ENCODE measurements at places on chromosomes 6 and 20. TPM values are rescaled to one million over a fixed set of nuclear protein-coding genes. Genes with fewer than 3 reads are reported as not detected.

GRCh38 chr6:36793913-36794712 lies 45.1 kb downstream of the CPNE5 start:
- DNase-seq, result peak; percentile 20

DNA sequence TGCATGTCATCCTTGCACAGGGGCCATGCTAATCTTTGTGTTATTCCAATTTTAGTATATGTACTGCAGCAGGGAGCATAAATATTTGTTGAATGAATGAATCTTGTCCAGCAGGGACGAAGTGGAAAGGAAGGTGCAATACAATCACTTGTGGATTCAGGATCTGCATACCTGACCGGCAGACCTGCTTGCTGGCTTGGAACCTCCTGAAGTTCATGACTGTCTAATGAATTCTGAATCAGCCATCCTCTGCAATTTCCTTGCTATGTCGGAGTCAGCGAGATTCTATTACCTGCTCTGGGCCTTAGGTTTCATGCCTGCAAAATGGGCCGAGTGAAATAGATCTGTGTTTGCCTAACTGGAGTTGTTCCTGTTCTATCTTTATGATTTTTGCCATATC lies 17.4 kb upstream of the NCOA3 start:
- no peak for DNase-seq

GRCh38 chr20:41992481-41992880 lies 374.3 kb upstream of the CHD6 start:
- no peak for DNase-seq

DNA sequence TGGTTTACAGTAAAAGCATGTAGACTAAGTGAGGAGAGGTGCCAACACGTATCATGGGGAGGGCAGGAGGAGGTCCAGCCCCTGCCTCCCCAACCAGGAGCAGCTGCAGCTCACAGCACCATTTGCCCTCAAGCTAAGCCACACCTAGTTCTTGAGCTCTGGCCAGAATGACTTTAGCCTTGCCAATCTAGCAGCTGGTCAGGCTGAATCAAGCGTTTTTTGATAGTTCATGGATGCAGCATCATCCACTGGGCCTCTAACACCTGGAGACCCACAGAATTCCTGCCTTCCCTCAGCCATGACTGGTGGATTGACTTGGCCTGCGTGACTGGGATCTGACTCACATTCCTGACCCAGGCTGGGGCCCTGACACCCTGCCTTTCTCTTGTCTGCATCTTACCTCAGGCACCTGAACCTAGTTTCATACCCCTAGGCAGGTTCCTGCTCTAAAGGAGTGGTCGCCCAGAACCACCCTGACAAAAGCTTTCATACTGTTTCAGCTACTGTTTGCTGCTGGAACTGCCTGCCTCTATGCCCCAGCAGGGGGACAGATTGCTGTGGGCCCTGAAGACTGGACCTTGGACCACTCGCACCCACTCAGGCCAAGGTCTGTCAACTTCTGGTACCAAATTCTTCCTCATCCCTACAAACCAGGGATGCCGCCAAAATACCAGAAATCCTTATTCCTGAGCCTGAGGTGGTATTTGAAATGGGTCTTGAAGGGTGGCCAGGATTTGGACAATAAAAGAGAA lies 122.3 kb downstream of the QRSL1 start:
- peak; percentile 68 for DNase-seq

- no peak for DNase-seq
These were observed 22.7 kb downstream of the RCAN2 start for GRCh38 chr6:46468403-46469010.

DNA sequence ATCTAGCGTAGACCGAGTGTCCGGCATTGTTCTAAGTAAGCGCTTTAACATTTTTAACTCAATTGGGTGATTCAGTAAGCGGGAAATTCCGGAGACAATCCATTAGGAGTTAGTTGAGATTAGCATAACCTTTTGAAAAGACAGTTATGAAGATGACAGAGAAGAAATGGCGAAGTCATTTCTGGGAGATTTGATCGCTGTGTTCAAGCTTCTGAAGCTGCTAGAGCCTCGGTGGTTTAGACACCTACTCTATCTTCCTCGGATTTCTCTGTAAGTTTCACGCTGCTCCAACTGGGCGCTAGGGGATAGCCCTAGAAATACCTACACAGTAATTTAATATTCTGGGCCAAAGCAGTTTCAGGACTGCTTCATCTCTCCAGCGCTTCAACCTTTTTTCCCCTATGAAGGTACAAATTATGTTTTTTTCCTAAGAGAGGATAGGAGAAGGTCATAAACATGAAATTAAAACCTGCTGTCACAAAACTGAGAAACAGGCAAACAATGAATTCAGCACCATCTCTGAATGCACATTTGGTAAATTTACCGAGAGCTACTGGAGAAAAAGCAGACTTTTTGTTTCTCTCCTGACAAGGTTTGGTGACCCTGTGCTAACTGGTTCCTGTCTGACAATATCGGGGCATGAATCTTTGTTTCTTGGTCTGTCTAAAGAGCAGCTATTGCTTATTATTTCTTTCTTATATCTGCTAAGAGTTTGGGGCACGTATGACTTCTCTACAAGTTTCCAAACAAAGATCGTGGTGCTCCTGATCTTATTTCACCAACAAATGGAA lies 22.4 kb downstream of the ZNF311 start:
- DNase-seq, result peak; percentile 83

PDE7B gene
- 6.9 TPM for polyA plus RNA-seq

DNA sequence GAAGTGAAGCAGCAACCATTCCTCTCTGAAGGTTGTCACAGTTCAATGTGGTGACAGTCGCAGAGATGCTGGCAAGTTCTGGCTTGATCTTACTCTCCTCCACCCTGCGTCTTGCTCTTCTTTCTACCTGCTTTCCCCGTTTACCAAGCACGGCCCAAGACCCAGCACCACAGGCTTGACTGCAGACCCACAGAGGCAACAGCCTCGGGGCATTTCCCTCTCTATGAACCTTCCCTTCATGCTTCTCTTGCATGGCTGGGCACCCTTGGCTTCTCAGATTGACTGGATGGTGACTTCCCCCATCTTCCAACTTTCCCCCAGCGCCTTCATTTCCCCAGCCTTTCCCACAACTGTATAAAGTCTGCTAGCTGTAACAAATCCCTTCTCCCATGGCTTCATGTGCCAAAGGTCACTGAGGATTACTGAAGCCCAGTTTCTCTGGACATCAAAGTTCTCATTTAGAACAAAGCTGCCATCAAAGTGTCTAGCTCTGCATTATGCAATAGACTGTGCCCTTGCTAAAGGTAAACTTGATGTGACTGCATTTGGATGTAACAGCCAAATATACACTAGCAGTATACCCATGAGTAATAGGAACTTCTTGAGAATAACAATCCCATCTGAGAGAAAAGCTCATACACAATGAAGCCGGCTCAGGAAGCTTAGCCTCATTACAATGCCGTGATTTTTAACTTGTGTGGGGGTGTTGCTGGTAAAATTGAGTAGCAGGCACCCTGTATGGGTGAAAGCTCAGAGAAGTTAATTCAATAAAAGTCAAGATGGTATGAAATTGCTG lies 723.1 kb upstream of the FLRT3 start:
- no peak for DNase-seq

MLN gene
- not detected for polyA plus RNA-seq

DNA sequence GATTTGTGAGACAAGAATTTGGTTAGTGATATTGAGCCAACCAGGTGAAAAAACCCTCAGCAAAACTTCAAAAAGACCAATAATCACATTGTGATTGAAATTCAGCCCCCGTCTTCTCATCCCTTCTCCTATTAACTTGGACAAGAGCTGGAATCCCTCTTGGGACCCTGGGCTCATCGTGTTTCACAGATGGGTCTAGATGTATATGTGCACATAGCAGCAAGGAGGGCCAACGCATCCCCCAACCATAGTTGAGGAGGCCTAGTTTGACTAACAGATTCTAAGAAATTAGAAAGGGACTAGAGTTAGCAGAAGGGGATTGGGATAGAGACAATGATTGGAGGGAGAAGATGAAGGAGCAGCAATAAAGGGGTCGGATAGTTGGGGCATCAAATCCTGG lies 19.8 kb upstream of the LRFN2 start:
- no peak for DNase-seq

CDKN1A gene
- polyA plus RNA-seq, result 112 TPM

VWA7 gene
- polyA plus RNA-seq, result 1.7 TPM

TNFAIP3 gene
- polyA plus RNA-seq, result 26.9 TPM

DNA sequence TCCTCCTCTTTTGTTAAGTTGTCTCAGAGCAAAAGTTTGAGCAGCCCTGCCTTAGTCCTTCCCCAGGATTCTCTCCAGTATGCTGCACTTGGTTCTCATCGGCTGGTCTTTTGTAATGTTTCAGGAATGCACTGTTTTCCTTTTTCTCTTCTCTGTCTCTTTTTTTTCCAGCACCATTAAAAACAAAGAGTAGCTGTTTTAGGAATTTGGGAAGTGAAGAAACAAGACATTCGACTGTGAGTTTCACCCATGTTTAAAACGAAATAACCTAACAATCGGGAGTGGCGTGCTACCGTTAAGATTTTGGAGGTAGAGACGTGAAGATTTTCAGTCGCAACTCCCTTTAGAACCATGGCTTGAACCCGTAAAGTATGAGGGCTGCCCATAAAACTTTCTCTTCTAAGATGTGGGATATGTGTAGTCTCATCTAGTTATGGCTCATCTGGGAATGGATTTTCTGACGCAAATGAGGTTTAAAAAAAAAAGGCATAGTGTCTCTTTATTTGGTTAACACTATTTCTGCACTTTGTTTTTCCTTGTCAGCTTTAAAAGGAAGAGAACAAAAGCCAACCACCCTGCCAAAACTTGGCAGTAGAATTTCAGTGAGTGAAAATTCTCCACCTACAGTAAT lies 35.9 kb upstream of the RAB23 start:
- peak; percentile 72 for DNase-seq

PPP1R16B gene
- 4.7 TPM for polyA plus RNA-seq

- DNase-seq, result no peak
These were observed 184.2 kb downstream of the PLCB4 start for GRCh38 chr20:9253006-9253539.

GRCh38 chr6:19181211-19181610 lies 656.0 kb upstream of the ID4 start:
- DNase-seq, result peak; percentile 74

DNA sequence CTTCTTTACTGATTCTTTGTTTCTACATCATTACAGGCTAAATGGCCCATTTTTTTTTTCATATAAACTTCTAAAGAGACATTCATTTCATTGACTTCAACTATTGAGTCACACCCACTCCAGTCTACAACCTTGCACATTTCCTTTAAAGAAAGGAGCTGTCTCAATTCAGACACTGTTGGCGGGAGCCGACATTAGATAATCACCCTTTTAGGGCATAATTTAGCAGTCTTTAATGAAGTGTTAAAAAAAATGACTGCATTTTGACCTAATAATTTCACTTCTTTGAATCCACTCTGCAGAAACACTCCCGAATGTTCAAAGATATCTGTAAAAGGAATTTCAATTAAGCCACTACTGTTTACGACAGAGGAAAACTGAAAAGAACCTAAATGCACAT lies 1.5 kb downstream of the EPM2A start:
- no peak for DNase-seq

- DNase-seq, result no peak
These were observed 6.5 kb upstream of the PERP start for GRCh38 chr6:138113588-138114210.

- no peak for DNase-seq
These were observed 46.9 kb downstream of the TRAF3IP2 start for GRCh38 chr6:111558690-111559187.

GRCh38 chr6:38671885-38672467 lies 31.0 kb downstream of the GLO1 start:
- peak; percentile 27 for DNase-seq

Measured in muscle of back (tissue), 13 donors.